Aortic smooth muscle cell (primary cell): ENCODE measurements at places on chromosomes 7 and 10. TPM values are rescaled to one million over a fixed set of nuclear protein-coding genes. Genes with fewer than 3 reads are reported as not detected.

The CLRN3 gene
- total RNA-seq = not detected in 2 replicates

The PGAM2 gene
- total RNA-seq = 0.26 and 1.2 TPM in 2 replicates

The IFIT1B gene
- 0.06 TPM in 1 of 2 replicates, not detected in the other for total RNA-seq

The DDC gene
- total RNA-seq = not detected in 2 replicates

The LRRC18 gene
- not detected in 2 replicates for total RNA-seq

The GPR85 gene
- 1.1 and 2.1 TPM in 2 replicates for total RNA-seq

The NDUFA5 gene
- total RNA-seq = 43.6 and 57.7 TPM in 2 replicates

The IQUB gene
- 0.53 and 0.75 TPM in 2 replicates for total RNA-seq

The VENTX gene
- total RNA-seq = not detected in 2 replicates

The LMBR1 gene
- 31.8 and 44.4 TPM in 2 replicates for total RNA-seq

The CDK14 gene
- 35.1 and 49.3 TPM in 2 replicates for total RNA-seq

The FEZF1 gene
- total RNA-seq = not detected in 2 replicates

The UCN3 gene
- total RNA-seq = not detected in 2 replicates

The ANKRD7 gene
- 0.19 and 0.26 TPM in 2 replicates for total RNA-seq

The ATP6V0A4 gene
- total RNA-seq = not detected in 2 replicates

The LEP gene
- total RNA-seq = not detected in 2 replicates

The ACBD7 gene
- total RNA-seq = 4.8 and 5.3 TPM in 2 replicates

The MEIG1 gene
- 0.25 and 1.1 TPM in 2 replicates for total RNA-seq

The FGL2 gene
- total RNA-seq = 616 and 760 TPM in 2 replicates

The ITGA8 gene
- 289 and 543 TPM in 2 replicates for total RNA-seq

The DDX21 gene
- total RNA-seq = 43.5 and 68.3 TPM in 2 replicates

The DOCK1 gene
- total RNA-seq = 72.9 and 80.1 TPM in 2 replicates

The ATOH7 gene
- under 0.01 TPM in 1 of 2 replicates, not detected in the other for total RNA-seq

The CRPPA gene
- total RNA-seq = 2.0 and 2.7 TPM in 2 replicates

The STEAP4 gene
- 1.7 and 6.5 TPM in 2 replicates for total RNA-seq

The OR2A5 gene
- total RNA-seq = not detected in 2 replicates

The SPDYE2 gene
- not detected in 2 replicates for total RNA-seq

The ERVW-1 gene
- not detected in 2 replicates for total RNA-seq

The SSC4D gene
- total RNA-seq = 0.53 and 0.56 TPM in 2 replicates

The ELFN1 gene
- under 0.01 and 0.06 TPM in 2 replicates for total RNA-seq

The PBLD gene
- 8.1 and 9.9 TPM in 2 replicates for total RNA-seq

The CLIP2 gene
- total RNA-seq = 52.5 and 56.9 TPM in 2 replicates

The C10orf120 gene
- total RNA-seq = not detected in 2 replicates

The ZCCHC24 gene
- 26.3 and 29.3 TPM in 2 replicates for total RNA-seq

The TLL2 gene
- total RNA-seq = under 0.01 and 0.06 TPM in 2 replicates

The IRF5 gene
- under 0.01 TPM in 1 of 2 replicates, not detected in the other for total RNA-seq

The MPP7 gene
- 0.53 and 2.4 TPM in 2 replicates for total RNA-seq

The TRIM74 gene
- 0.06 TPM in 1 of 2 replicates, not detected in the other for total RNA-seq

The PHYHIPL gene
- under 0.01 and 0.25 TPM in 2 replicates for total RNA-seq

The EPO gene
- total RNA-seq = not detected in 2 replicates

The ZSCAN21 gene
- total RNA-seq = 8.8 and 10.7 TPM in 2 replicates

The OR2A25 gene
- total RNA-seq = not detected in 2 replicates

The INHBA gene
- 34.7 and 58.7 TPM in 2 replicates for total RNA-seq

The ASL gene
- total RNA-seq = 47.0 and 53.0 TPM in 2 replicates

The TPST1 gene
- total RNA-seq = 56.8 and 59.1 TPM in 2 replicates

The MYO1G gene
- total RNA-seq = under 0.01 TPM in 2 replicates

The MYOZ1 gene
- 0.06 TPM in 1 of 2 replicates, not detected in the other for total RNA-seq

The TAS2R41 gene
- not detected in 2 replicates for total RNA-seq

The STEAP2 gene
- 18.0 and 22.3 TPM in 2 replicates for total RNA-seq

The MKI67 gene
- total RNA-seq = 12.4 and 15.7 TPM in 2 replicates

The ZPBP gene
- total RNA-seq = not detected in 2 replicates

The SH2D4B gene
- not detected in 2 replicates for total RNA-seq
